CD4-positive, alpha-beta T cell treated with Interleukin-6 at 100 ng/mL for 8 hours (primary cell): ENCODE measurements at places on chromosomes 1 and 21.

- DNase-seq: no peak
These were observed 661 bp downstream of the GBP4 start for GRCh38 chr1:89198081-89198480.

DNA sequence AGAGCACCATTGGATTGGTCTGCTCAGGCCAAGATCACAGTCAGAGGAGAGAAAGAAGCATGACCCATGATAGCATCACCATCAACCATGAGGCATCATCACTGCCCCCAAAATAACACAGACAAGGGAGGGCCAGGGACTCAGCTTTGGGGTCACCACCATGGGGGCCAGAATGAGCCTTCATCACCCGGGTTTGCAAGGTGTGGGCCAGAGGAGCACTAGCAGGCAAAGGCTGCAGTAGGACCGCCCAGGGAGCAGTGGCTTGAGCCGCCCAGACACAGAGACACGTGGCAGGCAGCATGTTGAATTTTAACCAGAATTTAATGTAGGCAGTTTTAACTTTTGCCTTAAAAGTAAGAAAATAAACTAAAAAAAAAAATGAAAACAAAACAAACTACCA is 53.7 kb upstream of the TMPRSS2 start:
- DNase-seq: no peak

DNA sequence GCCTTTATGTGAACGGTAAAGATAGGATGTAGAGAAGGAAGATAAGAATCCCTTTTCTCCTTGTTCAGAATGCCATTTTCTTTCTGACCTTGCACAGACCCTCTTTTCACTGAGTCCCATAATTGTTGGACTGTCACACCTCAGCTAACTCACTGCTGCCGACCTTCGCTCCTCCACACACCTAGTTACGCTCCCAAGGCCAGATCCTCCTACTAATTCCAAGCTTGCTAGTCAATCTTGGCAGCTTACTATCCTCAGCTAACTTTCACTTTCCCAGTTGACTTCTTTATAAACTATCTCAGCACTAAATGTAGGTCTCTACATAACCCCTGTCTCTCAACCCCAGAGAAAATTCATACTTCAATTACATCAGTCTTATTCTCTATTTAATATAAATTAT is 471.8 kb upstream of the PRMT6 start:
- DNase-seq: no peak

DNA sequence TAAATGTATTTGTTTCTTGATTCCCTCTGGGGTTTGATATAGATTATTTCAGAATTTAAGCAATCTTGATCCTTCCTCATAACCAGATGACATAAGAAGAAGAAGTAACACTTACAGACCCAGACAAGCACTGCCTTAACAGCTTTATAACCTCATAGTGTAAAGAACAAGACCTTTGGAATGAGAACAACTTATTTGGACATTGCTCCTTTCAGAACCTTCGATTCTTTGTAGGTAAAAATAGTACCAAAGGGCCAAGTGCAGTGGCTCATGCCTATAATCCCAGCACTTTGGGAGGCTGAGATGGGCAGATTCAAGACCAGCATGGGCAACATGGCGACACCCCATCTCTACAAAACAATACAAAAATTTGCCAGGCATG is 15.0 kb downstream of the TM2D1 start:
- DNase-seq: no peak

DNA sequence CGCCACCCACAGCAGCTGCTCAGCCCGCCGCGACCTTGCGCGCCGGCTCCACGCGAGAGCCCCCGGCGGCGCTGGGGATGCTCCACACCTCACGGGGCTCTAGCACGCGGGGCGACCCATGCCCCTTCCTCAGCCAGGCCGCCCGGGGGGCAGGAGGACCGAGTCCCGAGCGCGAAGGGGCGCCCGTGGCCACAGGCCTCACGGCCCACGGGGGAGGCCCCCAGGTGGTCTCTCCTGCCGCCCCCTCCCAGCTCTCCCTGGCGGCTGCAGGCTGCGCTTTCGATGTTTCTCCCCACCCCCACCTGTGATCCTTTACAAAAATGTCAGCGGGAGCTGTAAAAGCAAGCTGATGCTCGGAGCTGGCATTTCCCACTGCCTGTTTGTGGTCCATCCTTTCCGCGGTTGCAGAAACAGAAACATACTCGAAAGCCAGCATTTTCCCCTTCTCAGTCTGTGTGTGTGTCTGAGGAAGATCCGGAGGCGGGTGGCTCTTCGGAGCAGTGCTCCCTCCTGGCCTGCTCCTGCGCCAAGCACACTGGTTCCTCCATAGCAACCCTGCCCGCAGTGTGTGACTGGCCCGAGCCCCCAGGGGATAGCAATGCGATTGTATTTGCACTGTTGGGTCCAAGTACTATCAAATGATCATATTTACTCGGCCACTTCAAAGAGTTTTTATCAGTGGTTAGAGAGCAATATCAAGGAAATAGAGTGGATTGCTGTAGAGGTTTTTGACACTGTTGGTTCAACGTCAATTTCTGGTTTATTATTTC is 2.1 kb downstream of the KIF26B start:
- DNase-seq: no peak

DNA sequence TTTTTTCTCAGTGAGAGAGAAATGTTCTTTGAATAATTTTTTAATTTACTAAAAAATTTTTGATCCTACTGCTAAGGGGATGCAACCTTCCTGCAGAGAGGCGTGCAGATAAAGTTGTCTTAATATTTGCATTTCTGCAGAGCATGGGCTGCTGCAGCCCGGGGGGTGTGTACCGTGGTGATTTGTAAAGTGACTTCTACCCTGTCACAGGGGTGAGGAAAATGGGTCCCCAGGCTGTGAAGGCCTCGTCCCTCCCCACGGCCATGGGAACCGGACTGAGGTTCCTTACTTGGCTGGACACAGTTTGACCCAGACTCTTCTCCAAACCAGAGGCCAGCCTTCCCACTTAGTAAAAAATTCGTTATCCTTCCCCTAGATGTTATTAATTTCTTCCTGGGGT is 9.5 kb upstream of the C1orf174 start:
- no peak for DNase-seq
